CD14-positive monocyte (primary cell): ENCODE measurements at places on chromosomes 12 and 14.

DNA sequence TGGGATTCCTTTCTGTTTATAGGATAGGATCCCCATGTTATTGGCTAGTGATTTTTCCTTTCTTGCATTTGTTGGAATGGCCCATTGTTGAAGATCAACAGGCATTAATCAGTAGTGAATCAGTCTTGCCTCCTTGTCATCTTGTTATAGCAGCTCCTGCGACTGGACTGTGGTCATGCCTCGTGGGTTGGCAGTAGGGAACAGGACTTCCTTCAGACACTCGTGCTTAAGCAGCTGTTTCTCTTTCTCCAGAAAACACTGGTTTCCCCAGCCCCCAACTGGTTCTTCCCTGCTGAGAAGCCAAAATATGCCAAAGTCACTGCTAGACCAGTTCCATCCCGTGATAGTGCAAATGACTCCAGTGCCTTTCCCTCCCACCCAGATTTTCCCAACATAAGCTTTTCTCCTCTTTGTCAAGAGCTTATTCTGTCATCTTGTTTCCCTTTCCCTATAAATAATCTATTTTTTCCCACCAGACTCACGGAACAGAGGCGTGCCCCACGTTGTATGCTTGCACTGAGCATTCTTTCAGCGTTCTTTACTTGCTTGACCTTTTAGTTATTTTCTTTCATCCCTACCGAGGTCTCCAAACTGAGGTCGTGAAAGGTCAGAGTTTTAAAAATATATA, 83.5 kb downstream of the SAMD4A start:
- no peak for DNase-seq

GRCh38 chr12:103827911-103828391, 13.1 kb downstream of the NT5DC3 start:
- no peak for DNase-seq

GRCh38 chr14:89933002-89933401, 21.5 kb downstream of the EFCAB11 start:
- DNase-seq: no peak

DNA sequence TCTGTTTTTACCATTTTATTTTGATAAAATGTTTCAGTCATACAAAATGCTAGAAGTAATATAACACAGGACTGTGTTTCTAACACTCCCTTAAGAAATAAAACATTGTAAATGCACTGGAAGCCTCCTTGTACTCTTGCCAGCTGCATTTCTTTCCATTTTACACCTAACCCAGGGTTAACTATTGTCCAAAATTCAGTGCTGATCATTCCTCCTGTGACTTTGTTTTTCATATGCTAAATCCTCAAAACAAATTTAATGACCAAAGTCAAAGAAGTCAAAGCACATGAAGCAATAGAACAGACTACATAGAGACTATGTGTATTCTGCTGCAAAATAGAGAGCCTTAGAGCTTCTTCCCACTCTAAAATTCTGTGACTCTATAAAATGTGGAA, 420.3 kb upstream of the PRICKLE1 start:
- no peak for DNase-seq

GRCh38 chr12:117098361-117099217, 627 bp downstream of the TESC start:
- DNase-seq: peak; percentile 14

DNA sequence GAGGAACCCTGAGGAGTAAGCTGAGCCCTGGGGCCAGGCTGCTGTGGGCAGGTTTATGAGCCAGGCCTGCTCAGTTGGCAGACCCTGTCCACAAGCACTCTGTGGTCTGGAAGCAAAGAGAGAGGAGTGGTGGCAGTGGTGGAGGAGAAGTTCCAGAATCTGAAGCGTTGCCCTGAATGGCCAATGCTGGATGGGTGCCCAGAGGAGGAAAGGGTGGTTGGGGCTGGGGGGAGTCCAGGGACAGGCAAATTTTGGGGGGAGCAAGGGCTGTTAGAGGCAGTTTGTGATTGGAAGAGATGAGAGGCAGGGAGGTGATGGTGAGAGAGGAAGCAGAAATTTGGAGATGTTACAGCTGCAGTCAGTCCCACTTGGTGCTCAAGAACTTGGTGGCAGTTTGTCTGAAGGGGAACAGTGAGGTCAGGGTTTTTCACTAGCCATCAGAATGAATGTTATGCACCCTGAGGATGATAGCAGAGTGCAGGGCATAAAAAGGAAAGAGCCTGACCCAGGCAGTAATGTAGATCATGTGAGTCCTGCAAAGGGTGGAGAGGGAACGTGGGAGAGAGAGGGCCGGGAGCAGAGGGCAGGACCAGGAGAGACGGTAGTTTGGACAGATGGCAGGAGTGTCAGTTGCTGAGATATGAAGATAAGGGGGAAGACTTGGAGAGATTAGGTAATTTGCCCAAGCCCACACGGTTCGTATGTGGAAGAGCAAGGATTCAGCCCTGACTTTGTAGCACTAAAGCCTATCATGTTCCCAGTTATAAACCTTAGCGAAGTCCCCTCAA, 51.2 kb downstream of the GALNT8 start:
- no peak for DNase-seq

DNA sequence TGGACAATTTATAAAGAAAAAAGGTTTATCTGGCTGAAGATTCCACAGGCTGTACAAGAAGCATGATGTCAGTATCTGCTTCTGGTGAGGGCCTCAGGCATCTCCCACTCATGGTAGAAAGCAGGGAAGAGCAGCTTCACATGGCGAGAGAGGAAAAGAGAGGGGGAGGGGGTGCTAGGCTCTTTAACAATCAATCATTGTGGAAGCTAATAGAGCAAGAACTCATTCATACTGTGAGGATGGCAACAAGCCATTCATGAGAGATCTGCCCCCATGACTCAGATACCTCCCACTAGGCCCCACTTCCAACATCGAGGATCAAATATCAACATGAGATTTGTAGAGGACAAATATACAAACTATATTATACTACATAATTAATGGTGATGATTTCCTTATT, 361.9 kb upstream of the FAR2 start:
- no peak for DNase-seq

GRCh38 chr12:49585477-49586459, 17.8 kb upstream of the MCRS1 start:
- no peak for DNase-seq

- no peak for DNase-seq
These were observed 166.0 kb downstream of the KLHL28 start for GRCh38 chr14:44795725-44796124.

- no peak for DNase-seq
These were observed 34.6 kb downstream of the NTF3 start for GRCh38 chr12:5466521-5466960.

GRCh38 chr12:63826006-63826585, 18.4 kb upstream of the SRGAP1 start:
- DNase-seq: peak; percentile 51

- DNase-seq: peak; percentile 42
These were observed 22.0 kb upstream of the NUDT14 start for GRCh38 chr14:105203057-105203531.

DNA sequence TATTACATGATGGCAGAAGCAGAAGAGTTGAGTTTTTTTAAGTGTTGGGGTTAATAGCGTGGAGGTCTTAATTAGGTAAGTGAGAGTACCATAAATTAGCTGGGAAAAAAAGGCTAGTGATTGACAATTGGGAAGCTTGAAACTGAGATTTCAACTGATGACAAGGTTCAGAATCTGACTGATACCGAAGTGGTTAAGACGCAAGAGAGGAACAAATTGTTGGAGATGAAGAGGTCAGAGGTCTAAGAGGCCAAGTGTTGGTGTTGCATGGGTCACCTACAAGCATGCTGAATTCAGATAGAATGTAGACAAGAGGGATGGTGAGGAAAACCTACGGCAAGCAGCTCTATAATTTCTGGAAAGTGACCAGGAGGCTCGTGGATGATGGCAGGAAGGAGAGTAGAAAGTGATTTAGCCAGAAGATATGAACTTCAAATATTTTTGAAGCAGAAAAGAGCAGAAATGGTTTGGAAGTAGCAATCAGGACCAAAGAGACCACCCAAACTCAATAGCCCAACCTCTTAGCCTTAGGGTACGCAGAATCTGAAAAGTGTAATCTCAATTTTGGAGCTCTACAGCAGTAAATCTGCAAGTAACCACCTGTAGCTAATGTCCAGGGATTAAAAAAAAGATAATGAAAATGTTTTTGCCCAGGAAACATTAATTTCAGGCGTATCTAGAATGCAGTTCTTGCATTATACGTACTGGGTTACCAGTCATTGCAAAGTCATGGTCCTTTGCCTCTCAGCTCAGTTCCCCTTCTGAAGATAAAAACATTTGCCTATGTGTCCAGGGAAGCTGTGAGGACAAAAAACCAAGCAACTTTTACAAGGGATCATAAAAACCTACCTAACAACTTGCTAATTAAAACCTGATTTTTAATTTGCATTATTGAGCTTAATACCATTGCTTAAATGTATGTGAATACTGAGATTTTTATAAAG, 1.7 kb upstream of the TMPO start:
- DNase-seq: peak; percentile 27

GRCh38 chr12:131833896-131834641, 5.9 kb downstream of the MMP17 start:
- DNase-seq: no peak

- peak; percentile 10 for DNase-seq
These were observed 91.8 kb downstream of the EML1 start for GRCh38 chr14:99884834-99885648.

DNA sequence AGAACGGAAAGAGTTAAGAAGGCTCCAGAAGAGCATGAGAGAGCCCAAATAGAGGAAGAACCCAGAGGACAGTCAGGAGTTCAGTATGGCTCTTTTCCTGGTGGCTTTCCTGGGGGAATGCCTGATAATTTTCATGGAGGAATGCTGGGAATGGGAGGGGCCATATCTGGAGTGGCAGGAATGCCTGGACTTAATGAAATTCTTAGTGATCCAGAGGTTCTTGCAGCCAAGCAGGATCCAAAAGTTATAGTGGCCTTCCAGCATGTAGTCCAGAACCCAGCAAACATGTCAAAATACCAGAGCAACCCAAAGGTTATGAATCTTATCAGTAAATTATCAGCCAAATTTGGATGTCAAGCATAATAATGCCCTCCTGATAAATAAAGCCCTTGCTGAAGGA, 15.5 kb upstream of the SYT10 start:
- no peak for DNase-seq

DNA sequence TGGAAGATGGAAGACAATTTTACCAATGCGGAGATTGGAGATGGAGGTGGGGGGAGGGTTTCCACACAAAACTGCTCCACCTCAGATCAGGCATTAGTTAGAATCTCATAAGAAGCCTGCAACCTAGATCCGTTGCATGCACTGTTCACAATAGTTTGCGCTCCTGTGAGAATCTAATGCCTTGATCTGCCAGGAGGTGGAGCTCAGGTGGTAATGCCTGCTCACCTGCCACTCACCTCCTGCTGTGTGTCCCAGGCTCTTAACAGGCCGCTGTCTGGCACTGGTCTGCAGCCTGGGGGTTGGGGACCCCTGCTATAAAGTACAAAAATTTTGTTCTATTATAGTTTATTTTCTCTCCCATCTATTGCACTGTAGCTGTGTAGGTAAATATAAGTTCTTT, 84.9 kb upstream of the FOXG1 start:
- no peak for DNase-seq

DNA sequence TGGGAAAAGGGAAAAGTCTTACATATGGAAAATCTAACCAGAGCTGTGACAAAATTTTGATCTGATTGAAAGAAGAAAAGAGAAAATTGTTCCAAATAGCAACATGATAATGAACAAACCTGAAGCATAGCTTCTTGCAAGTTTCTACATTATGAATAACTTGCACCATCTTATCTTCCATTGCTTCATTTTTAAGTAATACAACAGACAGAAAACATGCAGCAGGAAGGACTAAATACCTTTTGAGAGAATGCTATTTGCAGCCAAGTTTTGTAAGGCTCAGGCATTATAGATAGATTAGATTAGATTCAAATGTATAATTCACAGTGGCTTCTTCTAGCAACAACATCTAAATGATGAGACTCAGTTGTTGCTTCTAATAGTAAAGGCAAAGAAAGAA, 441.4 kb downstream of the AEBP2 start:
- DNase-seq: no peak

DNA sequence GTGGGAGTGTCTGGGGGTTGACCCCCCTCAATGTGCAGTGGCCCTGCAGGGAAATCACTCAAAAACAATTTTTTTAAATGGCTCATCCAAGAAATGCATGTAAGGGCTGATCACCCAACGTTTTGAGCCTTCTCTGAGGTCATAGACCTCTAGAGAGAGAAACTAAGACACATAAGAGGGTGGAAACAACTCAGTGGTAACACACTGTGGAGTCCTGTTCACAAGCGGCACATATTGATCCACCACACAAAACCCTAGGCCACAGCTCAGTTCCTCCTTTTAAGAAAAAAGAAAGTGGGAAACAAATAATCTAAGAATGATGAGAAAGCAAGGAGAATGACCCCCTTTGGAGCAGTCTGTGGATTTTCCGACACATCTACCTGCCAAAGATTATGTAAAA, 83.0 kb upstream of the METAP2 start:
- DNase-seq: no peak

GRCh38 chr14:73796415-73796814, 55.2 kb upstream of the PTGR2 start:
- DNase-seq: no peak

GRCh38 chr14:41016213-41016612, 590.5 kb upstream of the LRFN5 start:
- no peak for DNase-seq

GRCh38 chr14:76550534-76550933, 174.6 kb downstream of the ESRRB start:
- no peak for DNase-seq

DNA sequence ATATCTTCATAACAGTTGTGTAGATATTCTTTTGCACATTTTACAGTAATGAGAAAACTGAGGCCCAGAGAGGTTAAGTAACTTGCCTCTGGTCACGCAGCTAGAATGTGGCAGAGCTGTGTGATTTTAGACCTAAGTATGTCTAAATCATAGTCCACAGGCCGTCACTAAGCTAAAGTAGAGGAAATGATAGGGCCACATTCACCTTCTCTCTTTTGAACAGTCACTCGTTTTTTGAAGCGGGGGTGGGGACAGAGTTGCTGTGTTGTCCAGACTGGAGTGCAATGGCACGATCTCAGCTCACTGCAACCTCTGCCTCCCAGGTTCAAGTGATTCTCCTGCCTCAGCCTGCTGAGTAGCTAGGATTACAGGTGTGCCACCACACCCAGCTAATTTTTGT, 68.5 kb downstream of the RASSF3 start:
- DNase-seq: no peak

DNA sequence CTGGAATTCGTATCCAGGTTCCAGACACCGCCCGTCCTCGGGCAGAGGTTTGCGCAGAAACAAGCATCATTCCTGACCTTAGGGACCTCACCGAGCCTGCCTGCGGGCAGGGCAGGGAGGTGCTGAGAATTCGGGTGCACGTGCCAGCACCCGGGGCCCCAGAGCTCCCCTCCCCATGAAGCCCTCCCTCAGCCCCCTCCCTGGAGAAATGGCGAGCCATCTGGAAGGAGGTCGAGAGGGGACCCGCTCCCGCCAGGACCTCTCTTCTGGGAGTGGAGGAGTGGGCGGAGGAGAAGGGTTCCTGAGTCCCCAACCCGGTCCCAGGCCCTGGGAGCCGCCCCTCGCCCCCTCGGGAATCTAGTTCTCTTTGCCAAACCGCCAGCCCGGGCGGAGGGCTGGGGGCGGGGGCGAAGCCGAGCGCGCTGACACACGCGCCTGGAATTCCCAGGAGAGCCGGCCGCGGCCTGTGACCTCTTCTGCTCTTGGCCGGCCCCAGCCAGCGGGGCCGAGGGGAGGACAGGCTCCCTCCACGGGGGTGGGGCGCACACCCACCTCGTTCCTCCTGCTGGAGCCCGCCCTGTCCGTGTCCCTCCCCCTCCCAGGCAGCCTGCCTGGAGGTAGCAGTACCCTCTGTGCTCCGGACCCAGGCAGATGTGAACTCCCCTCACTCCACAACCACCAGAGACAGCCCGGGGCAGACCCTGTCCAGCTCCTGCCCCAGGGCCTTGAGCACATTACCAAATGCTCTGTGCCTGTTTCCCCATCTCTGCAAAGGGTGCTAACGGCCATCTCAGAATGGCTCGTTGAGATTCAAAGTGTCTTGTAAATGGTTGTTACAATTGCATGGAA, 23.0 kb upstream of the GPR132 start:
- no peak for DNase-seq
